ENCODE measurements at places on chromosomes 3 and 15.

GRCh38 chr3:171956705-171957104 is 82.7 kb upstream of the FNDC3B start:
- DNase-seq, result no peak

GRCh38 chr3:24197809-24198208 is 252.7 kb downstream of the NR1D2 start:
- DNase-seq, result no peak

DNA sequence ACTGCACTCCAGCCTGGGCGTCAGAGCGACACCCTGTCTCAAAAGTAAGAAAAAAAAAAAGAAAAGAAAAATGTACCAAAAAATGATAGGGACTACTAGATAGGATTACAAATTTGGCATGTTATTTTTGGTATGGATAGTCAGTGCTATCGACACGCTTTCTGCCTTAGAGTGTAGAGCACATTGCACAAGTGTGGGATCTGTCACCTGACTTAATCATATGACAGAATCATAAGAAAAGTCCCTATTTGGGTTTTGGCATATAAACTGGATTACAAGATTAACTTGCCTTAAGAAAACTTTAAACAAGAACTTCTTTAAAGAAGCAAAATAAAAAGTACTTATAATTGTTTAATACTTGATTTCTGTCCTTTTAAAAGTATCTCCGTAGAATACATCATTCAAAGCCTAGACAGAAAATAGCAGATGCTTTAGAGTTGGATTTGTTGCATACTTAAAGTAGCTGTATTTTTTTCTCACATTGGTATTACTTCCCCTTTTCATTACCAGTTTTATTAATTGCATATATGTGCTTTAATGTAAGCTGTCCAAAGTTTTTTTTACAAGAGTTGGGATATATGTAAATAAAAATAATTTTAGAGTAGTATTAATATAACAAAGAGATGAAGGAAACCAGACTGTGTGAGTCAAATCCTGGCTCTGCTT is 7.8 kb downstream of the ATP6V1A start:
- DNase-seq, result no peak

- no peak for DNase-seq
Measured at GRCh38 chr15:55532944-55533343, 24.9 kb upstream of the DNAAF4 start.

DNA sequence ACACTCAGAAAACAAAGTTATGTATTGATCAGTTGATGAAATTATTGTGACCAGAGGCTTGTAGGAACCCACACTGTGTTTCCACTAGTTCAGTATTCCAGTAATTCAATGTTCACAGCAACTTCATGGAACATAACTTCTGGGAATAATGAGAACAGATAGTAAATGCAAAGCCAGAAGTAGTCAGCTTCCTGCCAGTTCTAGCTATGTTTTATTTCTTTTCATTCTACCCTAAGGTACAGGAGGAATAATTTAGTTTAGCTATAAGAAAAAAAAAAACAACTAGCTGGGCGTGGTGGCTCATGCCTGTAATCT is 48.6 kb downstream of the ARHGEF26 start:
- DNase-seq, result no peak

GRCh38 chr15:70166506-70167087 is 68.9 kb upstream of the TLE3 start:
- DNase-seq, result no peak

GRCh38 chr15:101063212-101063611 is 144.1 kb downstream of the LRRK1 start:
- no peak for DNase-seq

GRCh38 chr15:31304751-31305365 is 21.8 kb upstream of the KLF13 start:
- DNase-seq, result no peak

DNA sequence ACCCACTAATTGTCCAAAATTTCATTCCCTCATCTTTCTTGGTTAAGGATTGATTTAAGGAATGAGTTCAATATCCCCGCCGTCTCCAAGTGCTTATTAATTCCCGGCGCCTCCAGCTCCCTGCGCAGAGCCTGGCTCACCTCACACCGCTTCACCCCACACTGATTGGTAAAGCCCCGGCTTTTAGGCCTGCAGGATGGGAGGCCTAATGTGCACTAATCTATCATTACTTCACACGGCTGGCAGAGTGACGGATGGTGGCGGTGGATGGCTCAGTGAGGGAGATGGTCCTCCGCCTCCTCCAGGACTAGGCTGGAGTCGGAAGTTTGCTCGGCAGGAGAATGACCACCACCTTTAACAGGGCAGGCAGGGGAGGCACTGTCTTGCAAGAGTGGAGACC is 81.7 kb downstream of the MEGF11 start:
- DNase-seq, result no peak

GRCh38 chr3:148790851-148791735 is 36.5 kb upstream of the CPB1 start:
- no peak for DNase-seq

- DNase-seq, result no peak
Measured at GRCh38 chr3:73473181-73473897, 151.4 kb downstream of the PDZRN3 start.

DNA sequence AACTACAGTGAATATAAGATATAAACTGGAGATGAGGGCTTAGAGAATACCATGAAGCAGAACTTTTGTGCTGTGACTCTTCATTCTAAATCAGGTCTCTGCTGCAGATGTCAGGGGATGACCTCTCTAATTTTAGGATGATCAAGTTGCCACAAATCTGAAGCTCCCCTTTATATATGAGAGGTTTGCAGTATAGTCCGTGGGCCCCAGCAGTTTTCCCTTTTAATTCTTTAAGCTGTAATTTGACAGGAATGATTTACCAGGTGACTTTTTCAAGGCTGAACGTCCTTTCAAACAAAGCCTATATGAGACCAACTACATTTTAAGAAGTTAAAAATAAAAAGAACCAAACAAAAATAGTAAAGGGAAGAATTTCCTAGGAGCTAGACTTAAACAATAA is 4.9 kb upstream of the PLOD2 start:
- DNase-seq, result no peak

DNA sequence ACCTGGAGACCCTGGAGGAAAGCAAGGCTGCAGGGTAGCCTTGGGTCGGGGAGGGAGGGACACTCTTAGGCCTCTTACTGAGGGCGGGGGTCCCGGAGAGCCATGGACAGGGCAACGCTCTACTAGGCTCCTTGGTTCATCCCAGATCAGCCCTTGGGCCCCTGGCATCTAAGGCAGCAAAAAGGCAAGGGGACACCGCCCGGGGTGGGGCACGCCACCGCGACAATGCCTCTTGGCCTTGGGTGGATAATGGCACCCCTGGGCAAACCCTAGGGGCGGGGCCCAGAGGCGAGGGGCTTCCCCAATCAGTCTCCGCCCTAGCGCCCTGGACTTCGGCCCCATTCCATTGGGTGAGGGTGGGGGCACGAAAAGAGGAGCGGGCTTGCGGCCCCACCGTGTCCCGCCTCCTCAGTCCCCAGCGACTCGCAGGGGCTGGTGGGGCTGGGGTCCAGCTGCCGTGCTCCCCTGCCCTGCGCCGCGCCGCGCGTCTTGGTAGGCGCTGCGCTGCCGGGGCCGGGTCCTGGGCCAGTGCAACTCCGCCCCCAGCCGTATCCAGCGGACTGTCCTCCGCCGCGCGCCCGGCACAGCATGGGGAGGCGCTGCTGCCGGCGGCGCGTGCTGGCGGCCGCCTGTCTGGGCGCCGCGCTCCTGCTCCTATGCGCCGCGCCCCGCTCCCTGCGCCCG is at the start of gene CHST13:
Gene CHST13 (plus strand): TSS at position 411 of the 684 bp plus-strand sequence. CDS start 178 bp downstream, at position 589.
- DNase-seq, result no peak

GRCh38 chr3:27641888-27642601 is 80.1 kb downstream of the EOMES start:
- DNase-seq, result no peak

DNA sequence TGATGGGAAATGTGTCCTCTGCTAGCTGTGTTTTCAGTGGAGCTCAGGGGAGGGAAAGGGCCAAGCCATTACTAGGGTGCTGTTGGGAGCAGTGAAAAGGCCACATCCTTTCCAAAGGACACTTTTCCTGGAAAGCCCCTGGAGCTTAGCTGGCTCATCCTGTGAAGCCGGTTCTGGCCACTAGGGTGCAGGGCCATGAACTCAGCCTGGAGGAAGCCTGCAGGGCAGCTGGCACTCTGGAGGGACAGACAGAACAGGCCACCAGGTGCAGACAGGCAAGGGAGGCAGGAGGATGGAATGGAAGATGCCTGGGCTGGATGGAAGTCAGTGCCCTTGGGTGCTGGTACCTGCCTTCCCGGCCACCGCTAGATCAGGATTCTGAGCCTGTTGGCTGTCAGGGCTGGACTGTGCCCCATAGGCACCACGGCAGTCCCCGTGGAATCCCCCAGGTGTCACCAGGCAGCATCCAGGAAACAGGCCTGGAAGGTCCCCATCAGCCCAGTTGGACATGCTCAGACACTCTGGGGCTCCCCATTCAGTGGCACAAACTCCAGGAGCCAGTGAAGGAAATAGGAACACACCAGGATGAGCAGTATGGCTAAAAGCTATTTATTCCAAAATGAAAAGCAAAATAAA is 76.2 kb upstream of the C2CD4B start:
- DNase-seq, result no peak

DNA sequence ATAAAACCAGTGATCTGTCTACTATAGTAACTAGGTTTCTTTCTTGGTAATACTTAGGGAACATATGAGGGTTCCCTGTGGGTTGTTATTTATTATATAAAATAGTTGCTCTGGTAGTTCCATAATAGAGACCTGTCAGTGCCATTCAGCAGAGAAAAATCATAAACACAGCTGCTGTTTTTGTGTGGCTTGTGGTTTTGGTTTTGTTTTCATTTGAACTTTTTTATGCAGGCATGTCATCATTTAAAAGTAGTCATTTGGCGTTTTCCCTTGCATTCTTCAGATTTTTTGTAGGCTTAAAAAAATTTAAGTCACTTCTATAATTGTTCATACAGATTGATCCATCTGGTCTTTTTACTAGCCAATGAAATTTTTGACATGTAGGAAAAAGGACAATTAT is 47.9 kb downstream of the PIK3CA start:
- no peak for DNase-seq

- no peak for DNase-seq
Measured at GRCh38 chr3:164791263-164791662, 287.0 kb downstream of the SI start.

DNA sequence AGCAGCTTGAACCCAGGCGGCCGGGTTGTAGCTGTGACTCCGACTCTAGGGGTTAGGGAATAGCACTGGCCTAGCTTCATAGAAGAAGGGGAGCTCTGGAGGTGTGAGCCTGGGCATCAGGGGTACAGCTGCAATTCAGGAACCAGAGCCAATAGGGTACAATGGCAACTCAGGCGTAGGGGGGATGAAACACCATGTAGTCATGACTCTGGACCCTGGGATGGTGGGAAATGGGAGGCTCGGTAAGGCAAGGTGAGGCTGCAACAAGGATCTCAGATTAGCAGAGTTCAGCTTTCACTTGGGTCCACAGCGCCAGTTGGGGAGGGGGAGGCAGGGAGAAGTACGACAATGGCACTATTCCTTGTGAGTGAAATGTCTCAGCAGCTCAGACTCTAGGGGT is 210.2 kb upstream of the LYSMD4 start:
- no peak for DNase-seq

GRCh38 chr15:62626903-62627302 is 415.6 kb upstream of the TPM1 start:
- no peak for DNase-seq

- DNase-seq, result no peak
Measured at GRCh38 chr3:97278506-97278905, 464.1 kb downstream of the EPHA6 start.

- DNase-seq, result no peak
Measured at GRCh38 chr15:67820992-67821783, 4.1 kb upstream of the SKOR1 start.

DNA sequence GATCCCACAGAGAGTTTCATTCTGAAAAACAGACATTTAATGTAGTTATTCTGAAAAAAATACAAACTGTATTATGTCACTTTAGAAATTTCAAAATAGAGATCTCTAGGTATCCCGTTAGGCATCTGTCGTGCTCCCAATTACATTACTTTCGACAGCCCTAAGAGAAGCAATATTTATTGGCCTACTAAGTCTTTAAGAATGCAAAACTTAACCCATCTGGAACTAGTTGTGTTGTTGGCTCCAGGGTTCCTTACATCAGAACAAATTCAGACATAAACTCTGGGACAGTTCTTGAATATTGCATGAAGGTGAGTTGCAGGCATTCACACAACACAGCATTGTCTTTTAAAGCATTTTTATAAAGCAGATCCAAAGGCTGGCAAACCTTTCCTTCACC is 498.4 kb downstream of the FHIT start:
- no peak for DNase-seq

GRCh38 chr3:12438318-12438717 is 46.0 kb upstream of the TSEN2 start:
- no peak for DNase-seq

DNA sequence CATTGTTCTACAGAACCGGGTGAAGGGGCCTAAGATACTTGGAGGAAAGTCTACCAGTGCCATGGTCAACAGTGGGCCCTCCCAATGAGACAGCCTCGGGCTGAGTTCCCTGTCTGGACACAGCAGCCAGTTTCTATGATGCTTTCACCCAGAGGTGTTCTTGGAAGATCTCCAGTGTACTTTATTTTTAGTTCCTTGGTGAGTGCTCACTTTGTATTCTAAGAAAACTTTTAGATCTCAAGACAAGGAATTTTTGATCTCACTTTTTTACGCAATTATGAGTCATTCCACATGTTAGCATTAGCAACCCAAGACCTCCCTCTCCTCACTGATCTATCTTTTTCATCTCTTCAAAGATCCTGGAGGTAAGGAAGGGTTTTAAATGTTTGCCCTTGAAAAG is 287.7 kb downstream of the RORA start:
- DNase-seq, result no peak

DNA sequence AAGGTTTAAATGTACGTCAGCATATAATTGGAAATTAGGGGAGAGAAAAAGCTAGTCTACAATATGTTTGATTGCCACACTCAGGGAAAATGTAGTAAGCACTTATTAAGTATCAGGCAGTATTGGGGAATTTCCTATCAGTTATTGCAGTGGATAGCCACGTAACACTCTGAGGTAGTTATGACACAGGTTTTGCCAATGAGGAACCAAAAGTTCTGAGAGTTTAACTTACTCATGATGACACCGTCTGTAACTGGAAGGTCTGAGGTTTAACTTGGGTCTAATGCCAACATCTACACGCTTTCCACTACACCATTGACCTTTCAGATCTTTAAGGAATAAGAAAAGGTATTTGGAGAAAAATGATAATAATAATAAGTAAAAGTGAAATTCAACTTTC is 89.5 kb downstream of the ZMAT3 start:
- DNase-seq, result no peak

GRCh38 chr15:55195996-55196395 is 745 bp downstream of the RSL24D1 start:
- no peak for DNase-seq
